Activated naive CD4-positive, alpha-beta T cell treated with anti-CD3 and anti-CD28 coated beads, Interleukin-2, amount 50 U/mL, for 72 hours (primary cell): ENCODE measurements at places on chromosomes 2 and 18. TPM values are rescaled to one million over a fixed set of nuclear protein-coding genes. Genes with fewer than 3 reads are reported as not detected.

- DNase-seq, result no peak
Measured at GRCh38 chr2:8997631-8998030, 5.9 kb downstream of the MBOAT2 start.

DNA sequence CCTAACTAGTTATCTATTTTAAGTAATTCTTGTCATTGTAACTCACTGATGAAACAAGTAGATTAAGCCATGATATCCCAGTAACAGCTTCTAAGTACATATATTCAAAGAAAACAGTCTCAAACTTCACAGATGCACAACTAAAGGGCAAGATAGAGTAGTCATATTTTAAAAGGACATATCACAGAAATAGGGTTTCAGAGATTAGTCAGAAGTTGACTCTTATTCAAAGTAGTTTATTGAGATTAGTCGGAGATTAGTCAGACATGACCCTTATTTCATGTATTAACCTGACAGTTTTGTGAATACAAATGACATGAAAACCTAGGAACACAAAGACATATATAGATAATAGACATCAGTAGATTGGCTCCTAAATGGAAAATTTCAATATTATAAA is 15.9 kb upstream of the CHAC2 start:
- DNase-seq, result no peak

DUSP2 gene
- total RNA-seq, result 218 TPM

DNA sequence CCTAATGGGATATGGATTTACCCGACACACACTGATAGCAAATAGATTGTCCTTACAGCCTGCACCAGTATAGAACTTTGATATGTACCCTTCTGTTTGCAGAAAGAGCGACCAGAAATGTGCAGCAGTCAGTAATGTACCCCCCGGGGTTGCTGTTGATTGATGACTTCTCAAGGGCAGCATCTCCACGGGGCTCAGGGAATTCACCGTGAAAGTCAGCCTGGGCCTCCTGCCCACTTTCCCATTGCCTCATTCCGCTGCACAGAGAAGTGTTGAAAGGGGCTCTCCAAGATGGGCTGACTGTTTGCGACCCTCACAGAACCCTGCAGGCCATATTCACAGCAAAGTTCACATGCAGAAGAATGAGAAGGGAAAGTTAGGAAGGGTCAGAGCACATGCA is 241.3 kb downstream of the PRKCE start:
- DNase-seq, result no peak

- no peak for DNase-seq
Measured at GRCh38 chr2:15679386-15679924, 87.8 kb downstream of the DDX1 start.

APCDD1 gene
- total RNA-seq, result not detected

- DNase-seq, result no peak
Measured at GRCh38 chr18:28792404-28793086, 615.6 kb upstream of the CDH2 start.

- no peak for DNase-seq
Measured at GRCh38 chr18:48732767-48733424, 194.1 kb downstream of the CTIF start.

GRCh38 chr2:25320077-25320476 is 21.6 kb downstream of the DNMT3A start:
- DNase-seq, result no peak

DNA sequence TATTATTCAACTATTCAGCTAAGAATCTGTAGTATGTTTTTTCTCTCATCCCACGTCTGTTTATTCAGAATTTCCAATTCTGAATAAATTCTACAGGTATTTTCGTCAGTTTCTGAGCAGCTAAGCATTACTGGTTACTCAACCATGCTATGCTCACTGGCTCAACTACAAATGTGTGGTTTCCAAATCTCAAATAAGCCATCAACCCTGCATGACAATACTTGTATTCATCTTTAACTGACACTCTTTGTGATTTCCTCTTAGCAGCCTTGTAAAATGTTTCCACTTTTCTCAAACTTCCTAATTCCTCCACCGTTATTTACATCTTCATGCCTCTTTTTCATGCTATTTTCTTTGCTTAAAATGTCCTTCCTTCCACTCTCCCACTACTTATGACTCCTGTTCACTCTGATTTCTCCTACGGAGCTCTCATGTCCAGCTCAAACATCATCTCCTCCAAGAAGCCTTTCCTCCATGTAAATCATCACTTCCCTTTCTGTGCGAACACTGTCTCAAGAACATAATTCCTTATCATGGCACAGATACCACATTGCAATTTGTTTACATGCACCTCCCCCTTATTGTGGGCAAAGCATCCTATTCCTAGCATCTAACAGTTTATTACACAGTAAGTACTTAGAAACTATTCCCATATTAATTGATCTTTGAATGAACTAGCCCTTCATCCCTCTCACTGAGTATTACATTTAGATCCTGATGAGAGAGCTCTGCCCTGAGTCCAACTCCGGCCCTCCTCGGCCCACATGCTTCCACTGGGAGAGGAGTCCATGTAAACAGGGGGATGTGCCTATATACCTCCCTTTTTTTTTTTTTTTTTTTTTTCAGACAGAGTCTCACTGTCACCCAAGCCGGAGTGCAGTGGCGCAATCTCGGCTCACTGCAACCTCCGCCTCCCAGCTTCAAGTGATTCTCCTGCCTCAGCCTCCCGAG is 10.5 kb downstream of the CCDC88A start:
- DNase-seq, result no peak

CCBE1 gene
- total RNA-seq, result 0.08 TPM

GRCh38 chr2:204984518-204984917 is 439.2 kb downstream of the PARD3B start:
- DNase-seq, result no peak
